ENCODE measurements at places on chromosomes 3 and 15.

DNA sequence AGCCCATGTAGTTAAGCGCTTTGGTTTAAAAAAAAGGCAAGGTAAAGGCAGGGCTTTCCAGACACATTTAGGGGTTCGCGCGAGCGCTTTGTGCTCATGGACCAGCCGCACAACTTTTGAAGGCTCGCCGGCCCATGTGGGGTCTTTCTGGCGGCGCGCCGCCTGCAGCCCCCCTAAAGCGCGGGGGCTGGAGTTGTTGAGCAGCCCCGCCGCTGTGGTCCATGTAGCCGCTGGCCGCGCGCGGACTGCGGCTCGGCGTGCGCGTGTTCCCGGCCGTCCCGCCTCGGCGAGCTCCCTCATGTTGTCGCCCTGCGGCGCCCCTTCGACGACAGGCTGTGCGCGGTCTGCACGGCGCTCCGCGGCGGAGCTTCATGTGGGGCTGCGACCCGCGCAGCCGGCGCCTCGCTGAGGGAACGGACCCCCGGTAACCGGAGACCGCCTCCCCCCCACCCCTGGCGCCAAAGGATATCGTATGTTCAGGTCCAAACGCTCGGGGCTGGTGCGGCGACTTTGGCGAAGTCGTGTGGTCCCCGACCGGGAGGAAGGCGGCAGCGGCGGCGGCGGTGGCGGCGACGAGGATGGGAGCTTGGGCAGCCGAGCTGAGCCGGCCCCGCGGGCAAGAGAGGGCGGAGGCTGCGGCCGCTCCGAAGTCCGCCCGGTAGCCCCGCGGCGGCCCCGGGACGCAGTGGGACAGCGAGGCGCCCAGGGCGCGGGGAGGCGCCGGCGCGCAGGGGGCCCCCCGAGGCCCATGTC, 927 bp downstream of the SMAD6 start:
- DNase-seq, result no peak

DNA sequence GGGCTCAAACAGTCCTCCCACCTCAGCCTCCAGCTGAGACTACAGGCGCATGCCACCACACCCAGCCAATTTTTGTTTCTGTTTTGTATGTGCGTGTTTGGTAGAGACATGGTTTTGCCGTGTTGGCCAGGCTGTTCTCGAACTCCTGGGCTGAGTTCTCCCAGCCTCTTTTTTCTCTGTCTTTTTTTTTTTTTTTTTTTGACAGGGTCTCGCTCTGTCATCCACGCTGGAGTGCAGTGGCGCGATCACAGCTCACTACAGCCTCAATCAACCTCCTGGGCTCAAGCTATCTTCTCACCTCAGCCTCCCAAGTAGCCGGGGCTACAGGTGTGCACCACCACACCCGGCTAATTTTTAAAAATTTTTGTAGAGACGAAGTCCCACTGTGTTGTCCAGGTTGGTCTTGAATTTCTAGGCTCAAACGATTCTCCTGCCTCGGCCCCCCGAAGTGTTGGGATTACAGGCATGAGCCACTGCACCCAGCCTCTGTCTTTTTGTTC, 867 bp upstream of the DCAF1 start:
- DNase-seq, result no peak

DNA sequence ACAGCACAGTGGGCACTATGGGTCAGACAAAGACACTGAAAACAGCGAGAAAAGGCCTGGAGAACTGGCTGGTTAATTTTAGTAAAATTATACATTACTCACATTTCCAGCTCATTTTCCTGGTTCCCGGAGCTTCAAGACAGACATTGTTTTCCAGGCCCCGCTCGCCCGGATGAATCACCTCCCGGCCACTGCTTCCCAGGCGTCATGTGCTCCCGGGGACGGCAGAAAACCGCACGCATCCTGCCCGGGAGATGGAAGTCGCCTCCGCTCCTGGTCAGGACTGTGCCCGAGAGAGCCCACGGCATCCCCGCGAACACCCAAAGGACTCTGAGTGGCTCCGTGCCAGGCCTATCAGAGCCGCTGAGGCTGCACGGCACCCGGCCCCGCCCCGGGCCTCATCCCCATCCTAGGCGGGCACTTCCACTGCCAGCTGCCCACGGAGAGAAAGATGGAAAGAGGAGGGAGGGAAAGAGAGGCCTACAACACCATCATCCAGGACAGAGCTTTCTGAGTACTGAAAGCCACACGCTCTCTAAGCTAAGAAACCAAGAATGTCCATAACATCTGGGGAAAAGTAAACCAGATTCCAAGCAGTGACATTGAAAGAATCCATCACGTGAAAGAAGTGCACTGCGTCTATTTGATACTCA, 75.1 kb downstream of the VGLL4 start:
- peak; percentile 95 for DNase-seq

GRCh38 chr3:185927501-185928200, 10.2 kb downstream of the TRA2B start:
- no peak for DNase-seq

- no peak for DNase-seq
Observed at GRCh38 chr3:15086263-15086662, 12.7 kb downstream of the RBSN start.

DNA sequence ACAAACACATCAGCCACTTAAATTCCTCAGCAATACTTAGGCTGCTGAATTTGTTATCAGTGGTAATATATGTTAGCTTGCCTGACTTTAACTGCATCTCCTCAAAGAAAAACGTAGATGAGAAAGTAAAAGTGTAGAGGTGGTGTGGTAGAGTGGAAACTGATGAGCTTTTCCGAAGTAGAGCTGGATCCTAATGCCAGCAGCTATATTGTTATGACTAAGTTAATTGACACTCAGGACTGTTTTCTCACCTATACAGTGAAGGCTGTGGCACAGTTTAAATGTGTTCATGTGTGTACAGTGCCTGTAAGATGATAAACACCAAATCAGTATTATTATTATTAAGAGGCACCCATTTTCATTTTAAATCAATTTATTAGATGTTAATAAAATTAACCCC, 174.9 kb downstream of the TNIK start:
- DNase-seq, result no peak

DNA sequence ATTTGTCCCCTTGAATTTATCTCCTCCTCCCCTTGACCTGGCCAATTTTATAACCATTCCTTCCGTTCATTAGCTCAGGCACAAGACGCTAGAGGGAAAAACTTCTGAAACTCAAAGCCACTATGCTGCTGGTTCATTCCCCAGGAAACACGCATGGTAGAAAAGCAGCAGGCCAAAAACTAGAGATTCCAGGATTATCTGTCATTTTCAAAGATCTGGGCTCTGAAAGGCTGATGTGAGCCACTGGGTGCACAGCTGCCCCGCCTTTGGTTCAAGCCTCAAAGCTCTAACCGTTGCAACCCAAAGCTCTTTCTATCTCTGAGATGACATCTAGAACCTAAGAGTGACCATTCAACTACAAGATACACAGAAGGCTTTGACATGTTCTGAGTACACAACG, 6.1 kb downstream of the ANP32A start:
- DNase-seq, result no peak

GRCh38 chr3:126930936-126931600, 51.8 kb upstream of the PLXNA1 start:
- peak; percentile 64 for DNase-seq

- peak; percentile 75 for DNase-seq
Observed at GRCh38 chr3:141231952-141232823, 563 bp downstream of the PXYLP1 start.

DNA sequence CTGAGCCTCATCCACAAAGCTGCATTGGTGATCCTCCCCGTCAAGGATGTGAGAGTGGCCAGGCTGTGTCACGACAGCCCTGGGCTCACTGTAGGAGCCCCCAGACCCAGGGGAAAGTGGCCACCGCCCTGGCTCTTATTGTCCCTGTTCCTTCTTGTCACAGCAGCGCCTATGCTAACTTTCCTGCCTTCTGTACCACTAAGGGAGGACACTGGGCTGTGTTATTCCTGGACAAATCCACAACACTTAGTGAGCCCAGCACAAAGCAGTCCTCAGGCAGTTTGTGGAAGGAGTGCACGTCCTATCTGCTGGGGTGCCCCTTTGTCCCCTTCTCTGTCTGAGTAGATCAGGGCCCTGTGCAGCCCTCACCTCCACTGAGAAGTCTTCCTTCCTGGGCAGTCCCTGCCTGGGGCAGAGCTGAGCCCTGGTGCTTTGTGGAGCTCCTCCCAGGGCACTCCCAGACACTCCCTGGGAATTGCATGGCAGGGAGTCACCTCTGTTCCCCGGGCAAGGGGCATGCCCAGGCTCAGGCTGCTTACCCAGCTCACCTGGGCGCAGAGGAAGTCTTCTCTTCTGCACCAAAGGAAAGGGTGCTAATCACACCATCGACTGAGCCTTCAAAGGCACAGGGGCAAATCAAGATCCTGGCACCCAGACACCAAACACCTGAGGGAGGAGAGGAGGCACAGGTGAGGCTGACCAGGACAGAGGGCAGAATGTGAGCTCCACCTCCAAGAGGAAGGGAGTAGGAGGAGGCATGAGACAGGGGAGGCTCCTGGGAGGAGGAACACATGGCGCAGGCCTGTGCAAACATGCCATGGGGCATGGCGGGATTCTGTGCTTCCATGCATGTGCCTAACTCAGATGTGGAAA, 138.7 kb downstream of the KLF13 start:
- DNase-seq, result no peak

GRCh38 chr3:106943071-106943470, 434.2 kb upstream of the CCDC54 start:
- no peak for DNase-seq

DNA sequence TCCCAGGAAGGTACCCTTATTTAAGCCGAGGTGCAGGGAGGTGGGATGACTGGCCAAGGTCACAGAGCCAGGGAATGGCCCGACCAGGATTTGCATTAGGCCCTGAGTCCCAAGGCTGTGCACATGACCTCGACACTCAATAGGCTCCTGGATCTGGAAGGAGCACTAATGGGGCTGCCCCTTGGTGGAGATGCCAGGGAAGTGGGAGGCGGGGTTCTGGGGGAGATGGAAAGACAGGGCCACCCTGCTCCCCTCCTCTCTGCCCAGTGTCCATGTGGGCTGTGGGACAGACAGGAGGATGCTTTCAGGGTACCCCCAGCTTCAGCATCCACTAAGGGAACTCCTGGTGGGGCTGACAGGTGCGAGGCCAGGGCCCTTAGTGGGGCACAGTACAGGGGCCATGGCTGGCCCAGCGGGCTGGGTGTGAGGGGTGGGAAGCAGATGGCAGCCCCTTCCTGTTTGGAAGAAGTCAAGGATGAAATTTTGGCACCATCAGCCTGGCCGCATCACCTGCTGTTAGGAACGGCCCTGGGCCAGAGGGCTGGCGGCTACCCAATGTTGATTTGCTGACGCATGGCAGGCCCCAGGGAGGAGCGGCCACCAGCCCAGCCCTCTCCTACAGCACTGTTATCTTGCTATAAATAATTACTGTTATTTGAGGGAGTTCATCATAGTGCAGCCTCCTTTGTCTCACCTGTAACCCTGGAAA, 37.3 kb downstream of the ATP2B2 start:
- DNase-seq, result no peak

DNA sequence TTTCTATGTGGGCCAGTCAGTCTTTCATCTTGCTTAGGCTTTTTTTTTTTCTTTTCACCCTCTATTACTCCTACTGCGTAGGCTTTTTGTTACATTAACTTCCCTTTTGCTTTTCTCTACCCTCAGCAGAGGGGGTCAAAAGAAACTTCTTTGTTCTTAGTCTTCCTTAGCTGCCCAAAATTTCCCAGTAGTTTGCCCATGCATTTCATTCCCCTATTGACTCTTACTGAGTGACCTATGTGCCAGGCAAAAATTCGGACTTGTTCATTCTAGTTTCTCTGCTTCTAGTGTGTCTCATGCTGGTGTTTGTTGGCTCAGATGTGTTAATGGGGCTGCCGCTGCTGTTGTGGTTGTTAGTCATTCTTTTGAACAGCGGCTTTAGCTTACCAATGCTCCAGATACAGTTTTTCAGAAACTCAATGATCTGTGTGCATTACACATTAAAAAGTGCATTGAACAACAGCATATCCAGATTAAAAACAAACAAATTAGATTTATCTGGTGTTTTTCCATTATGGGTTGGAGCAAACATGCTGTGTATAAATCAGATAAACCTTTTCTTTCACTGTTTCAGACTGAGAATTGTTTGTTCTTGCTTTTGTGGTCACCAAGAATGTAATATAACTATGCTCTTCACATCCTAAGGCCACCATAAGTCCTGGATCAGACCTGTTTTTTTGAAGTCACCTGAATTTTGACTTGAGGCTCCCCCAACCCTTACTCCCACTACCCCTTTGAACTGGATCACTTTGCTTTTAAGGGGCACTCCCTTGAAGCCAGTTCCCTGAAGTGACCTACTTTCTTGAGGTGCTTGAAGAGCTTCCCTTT, 43.1 kb downstream of the PDE8A start:
- DNase-seq, result no peak

GRCh38 chr3:178001670-178002101, 534.5 kb upstream of the KCNMB2 start:
- no peak for DNase-seq

DNA sequence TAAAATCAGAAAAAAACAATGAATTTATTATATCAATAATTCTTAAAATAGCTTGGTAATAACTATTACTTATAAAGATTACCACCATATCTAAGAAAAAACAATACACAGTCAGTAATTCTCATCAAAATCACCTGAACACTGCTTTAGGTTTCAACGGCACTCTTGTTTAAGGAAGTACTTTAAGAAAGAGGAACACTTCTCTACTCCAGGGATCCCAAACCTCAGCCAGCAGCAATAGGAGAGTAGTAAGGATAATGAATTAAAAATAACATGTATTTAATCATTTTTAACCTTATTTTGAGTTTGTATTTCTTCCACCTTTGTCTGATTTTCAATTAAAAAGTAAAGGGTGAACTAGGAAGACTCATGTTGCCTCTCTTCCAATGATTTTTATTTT, 494.0 kb upstream of the NR2F2 start:
- DNase-seq, result no peak

- DNase-seq, result no peak
Observed at GRCh38 chr3:181326637-181327223, 337.2 kb upstream of the DNAJC19 start.

GRCh38 chr3:151276687-151277042, 1.7 kb downstream of the P2RY14 start:
- DNase-seq, result no peak

- no peak for DNase-seq
Observed at GRCh38 chr3:31723701-31724100, 191.0 kb downstream of the STT3B start.

DNA sequence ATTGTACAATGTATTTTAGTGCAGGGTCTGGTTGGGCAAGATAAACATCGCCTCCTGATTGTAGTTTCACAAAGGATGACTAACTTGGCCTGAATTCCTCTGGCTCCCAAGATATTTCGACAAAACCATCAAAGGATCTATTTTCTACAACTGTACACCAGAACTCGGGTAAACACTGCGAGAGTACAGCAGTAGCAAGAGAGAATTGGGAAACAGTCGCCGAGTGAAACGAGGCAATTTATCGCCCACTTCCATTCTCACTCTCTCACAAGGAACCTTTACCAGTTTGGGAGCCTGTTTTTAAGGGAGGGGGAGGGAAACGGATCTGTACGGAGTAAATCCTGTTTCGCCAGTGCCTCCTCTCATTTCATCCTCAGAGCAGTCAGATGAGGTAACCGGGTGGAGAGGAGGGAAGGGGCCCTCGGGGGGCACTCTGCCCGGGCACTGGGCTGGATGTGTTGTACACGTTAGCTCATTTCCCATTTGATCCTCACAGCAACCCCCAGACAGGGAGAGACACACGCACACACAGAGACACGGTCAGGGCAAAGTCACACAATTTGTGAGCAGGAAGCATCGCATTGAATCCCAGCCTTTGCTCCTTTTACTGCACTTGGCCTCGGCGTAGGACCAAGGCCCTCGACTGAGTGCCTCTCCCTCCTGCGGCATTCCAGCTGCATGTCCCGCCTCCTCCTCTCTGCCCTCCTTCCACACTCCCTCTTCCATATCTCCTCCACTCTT, 120.1 kb downstream of the LIPC start:
- no peak for DNase-seq

GRCh38 chr3:108804966-108805365, 17.6 kb upstream of the TRAT1 start:
- no peak for DNase-seq

GRCh38 chr15:99006904-99007495, 592 bp downstream of the PGPEP1L start:
- no peak for DNase-seq
